ENCODE measurements at places on chromosomes 3 and 15. TPM values are rescaled to one million over a fixed set of nuclear protein-coding genes. Genes with fewer than 3 reads are reported as not detected.
A peak's percentile ranks its signal among the peaks of the same experiment; 100 is the strongest.

CAPN7 gene
- 25.5 TPM for total RNA-seq

CHRM5 gene
- total RNA-seq, result not detected

PGBD4 gene
- total RNA-seq, result 1.4 TPM

GOLGA6D gene
- 0.05 TPM for total RNA-seq

- DNase-seq, result no peak
Measured at GRCh38 chr15:99019558-99020540, 12.3 kb upstream of the PGPEP1L start.

DNA sequence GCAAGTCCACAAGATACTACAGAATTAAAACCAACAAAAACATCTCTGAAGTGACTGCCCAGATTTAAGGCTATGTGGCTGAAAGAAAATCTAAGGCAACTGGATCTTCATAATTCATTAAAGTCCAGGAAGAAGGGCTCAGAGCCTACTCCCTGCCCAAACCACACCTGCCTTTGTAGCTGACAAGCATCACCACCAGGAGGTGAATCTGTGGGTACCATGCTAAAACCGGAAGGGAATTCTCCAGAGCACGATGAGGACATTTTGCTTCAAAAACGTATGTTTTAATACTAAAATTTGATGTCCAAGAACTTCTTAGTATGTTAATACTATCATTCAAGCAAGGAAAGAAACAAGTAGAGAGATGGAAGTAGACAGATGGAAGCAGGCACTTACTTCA, 495.9 kb upstream of the NECTIN3 start:
- no peak for DNase-seq

SAMMSON gene
- under 0.01 TPM for total RNA-seq

DNA sequence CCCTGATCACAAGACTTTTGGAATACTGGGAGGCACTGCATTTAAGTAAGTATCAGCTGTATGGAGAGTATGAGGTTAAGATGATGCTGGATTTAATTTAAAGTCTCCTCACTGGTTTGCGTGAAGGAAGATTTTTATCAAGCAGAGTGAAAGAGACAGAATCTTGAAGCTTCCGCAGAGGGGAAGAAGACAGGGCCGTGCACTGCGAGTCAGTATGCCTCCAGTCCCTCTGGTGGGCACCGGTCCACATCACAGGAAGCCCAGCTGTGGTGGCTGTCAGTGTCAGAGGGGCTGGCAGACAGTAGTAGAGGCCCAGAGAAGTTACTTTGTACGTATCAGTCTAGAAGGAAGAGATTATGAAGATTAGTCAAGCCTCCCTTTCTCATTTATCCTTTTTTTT, 379.0 kb upstream of the TPRG1 start:
- DNase-seq, result no peak

DNA sequence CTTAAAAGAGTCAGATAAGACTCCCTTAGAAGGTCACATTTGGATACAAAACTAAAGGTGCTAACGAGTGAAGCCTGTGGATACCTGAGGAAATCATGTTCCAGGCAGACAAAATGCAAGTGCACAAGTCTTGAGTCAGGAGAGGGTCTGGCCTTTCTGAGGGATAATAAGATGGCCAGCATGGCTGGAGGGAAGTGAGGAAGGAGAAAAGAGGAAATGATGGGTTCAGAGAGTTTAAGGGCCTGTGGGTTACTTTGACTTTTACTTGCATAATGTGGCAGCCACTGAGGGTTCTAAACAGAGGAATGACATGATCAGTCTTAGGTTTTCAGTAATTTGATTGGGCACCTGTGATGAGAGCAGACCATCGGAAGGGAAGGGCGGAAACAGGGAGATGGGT, 3.5 kb upstream of the ROPN1B start:
- DNase-seq, result no peak

CAND2 gene
- total RNA-seq, result 0.42 TPM

SMC4 gene
- total RNA-seq, result 129 TPM

GOLGA8J gene
- total RNA-seq, result 0.05 TPM

GNB4 gene
- 16.1 TPM for total RNA-seq

TEX9 gene
- total RNA-seq, result 5.0 TPM

GRCh38 chr3:157683668-157684067, 180.5 kb upstream of the VEPH1 start:
- no peak for DNase-seq

CGGBP1 gene
- 64.8 TPM for total RNA-seq

DNA sequence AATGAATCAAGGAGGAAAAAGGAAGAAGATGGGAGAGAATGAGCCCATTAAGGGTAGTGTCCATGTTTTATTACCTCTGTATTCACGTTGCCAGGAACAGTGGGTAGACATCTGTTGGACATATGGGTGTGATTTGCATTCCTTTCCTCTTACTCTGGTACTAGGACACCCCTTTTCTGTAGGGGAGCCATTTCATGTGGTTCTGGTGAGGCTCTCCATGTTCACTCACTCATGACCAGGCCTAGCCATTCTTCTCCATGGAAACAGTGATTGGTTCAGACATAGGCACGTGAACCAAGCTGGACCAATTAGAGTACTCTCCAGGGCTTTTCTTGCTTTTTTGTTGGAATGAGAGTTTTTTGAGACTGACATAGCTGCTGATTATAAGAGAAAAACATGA, 39.6 kb upstream of the PDCD6IP start:
- no peak for DNase-seq

CPNE9 gene
- 0.14 TPM for total RNA-seq

- DNase-seq, result no peak
Measured at GRCh38 chr3:148737104-148737530, 39.4 kb downstream of the AGTR1 start.

LMOD3 gene
- total RNA-seq, result 0.14 TPM

PYGO1 gene
- 0.71 TPM for total RNA-seq

DNA sequence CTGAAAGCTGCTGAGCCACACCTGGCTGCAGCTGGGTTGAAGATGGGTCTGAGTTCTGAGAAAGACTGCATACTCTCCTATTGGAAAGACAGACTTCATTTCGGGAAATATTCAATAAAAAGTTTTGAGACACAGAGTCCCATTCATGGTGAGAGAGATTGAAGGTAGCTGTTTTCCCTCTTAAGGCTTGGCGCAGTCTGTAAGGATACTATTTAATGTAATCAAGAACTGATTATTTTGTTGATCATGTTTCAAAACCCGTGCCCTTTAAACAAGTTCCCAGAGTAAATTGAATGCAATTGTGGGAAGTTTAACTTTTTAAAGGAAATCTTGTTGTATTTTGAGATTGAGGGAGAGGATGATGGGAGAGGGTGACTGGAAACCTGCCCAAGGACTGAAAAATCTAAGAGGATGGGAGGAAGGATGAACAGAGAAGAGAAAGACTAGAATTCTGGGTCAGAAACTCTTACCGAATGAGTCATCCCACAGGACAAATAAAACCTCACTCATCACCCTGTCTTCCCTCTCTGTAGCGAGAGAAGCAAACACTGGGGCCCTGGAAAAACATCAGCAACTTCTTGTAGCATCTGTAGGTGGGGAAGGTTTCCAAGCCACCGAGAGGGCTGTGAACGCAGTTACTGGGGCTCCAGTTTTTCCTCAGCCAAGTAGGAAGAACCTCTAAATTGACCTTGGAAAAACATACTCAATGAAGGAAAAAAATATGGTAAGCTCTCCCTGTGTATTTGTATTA, 193.2 kb upstream of the TPRG1 start:
- DNase-seq, result no peak

PPP4R2 gene
- 79.7 TPM for total RNA-seq

DNA sequence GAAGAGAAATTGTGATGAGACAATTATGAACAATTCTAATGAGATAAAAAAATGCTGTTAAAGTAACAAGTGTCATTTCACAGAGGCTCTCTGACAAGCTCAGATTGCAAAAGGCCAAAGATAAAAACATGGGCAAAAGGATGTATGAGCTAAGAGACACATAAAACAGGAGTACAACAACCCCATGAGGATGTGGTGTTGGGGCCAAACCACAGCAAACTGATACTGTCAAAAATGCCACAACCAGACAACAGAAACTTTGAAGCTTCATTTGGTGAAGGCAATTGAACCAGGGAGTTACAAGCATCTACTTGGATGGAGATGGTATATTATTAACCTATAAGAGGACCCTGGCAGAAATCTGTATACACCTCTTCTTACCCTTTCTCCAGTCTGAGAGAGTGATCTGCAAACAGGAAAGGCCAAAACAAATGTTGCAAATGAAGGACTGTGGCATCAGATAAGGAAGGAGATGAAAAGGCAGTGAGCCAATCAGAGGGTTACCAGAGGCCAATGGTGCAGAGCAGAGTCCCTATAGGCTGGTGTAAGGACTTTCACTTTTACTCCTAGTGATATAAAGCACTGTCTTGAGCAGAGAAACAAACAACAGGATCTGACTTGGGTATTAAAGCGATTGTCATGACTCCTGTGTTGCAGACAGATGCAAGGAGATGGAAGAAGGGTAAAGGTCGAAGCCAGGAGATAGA, 659.0 kb downstream of the NTRK3 start:
- no peak for DNase-seq

DNA sequence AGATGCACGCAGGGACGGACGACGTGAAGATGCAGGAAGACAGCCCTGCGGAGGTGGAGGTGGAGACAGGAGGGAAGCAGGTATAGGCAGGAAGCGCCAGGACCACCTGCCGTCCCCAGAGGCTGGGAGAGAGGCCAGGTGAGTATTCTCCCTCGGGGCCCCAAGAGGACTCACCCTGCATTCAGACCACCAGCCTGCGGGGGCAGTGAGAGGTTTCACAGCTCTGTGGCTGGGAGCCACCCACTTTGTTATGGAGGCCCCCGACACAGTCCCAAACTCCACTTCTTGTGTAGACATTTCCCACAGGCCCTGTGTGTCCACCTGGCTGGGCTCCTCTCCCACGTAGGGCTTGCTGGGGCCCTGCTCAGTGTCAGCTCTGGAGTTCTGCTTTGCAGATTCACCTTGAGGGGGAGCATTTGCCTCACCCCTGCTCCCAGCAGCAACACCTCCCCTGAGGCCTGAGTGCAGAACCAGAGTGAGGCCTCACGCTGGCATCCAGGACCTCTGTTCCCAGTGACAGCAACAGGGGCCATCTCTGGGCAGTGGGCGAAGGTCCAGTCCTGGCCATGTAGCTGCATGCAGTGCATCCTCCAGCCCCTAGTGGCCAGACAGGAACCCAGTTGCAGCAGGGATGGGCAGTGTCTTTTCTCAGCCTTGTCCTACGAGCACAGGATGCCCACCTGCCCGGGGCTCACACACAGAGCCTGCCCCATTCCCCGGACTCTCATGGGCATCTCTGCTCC, 119.4 kb upstream of the IQSEC1 start:
- no peak for DNase-seq

DNA sequence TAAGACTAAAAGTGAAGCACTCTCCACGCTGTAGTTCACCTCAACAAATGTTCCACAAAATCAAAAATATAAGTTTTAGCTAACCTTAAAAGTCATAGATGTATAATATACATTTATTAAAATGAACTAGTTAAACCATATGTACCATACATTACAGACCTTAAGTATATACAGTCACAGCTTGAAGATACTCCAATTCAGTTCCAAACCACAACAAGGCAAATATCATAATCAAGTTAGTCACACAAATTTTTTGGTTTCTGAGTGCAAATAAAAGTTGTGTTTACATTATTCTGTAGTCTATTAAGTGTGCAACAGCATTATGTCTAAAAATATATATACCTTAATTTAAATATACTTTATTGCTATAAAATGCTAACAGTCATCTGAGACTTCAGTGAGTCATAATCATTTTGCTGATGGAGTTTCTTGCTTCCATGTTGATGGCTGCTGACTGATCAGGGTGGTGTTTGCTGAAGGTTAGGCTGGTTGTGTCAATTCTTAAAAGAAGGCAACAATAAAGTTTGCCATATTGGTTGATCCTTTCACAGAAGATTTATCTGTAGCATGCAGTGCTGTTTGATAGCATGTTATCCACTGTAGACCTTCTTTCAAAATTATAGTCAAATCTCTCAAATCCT, 736.7 kb downstream of the NSUN3 start:
- no peak for DNase-seq

DNA sequence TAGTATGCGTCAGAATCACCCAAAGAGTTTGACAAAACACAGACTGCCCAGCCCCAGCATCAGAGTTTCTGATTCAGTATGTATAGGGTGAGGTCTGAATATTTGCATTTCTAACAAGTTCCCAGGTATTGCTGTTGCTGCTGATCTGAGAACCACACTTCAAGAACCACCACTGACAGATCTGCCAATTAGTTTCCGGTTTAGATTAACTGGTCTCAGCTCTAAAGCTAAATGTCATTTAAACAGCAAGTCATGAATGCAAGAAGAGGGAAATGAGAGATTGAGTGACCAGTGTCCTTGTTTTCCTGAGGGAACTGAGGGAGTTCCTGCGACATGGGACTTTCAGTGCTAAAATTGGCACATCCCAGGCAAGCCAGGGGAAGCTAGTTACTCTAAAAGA, 305.0 kb downstream of the ZNF385D start:
- DNase-seq, result no peak

GRCh38 chr3:194100856-194101390, 35.0 kb upstream of the HES1 start:
- no peak for DNase-seq

GRCh38 chr3:30934208-30934550, 39.7 kb upstream of the GADL1 start:
- peak; percentile 52 for DNase-seq

PARP15 gene
- 6.8 TPM for total RNA-seq

GRCh38 chr15:82802497-82802896, 3.4 kb downstream of the FSD2 start:
- DNase-seq, result no peak

DNA sequence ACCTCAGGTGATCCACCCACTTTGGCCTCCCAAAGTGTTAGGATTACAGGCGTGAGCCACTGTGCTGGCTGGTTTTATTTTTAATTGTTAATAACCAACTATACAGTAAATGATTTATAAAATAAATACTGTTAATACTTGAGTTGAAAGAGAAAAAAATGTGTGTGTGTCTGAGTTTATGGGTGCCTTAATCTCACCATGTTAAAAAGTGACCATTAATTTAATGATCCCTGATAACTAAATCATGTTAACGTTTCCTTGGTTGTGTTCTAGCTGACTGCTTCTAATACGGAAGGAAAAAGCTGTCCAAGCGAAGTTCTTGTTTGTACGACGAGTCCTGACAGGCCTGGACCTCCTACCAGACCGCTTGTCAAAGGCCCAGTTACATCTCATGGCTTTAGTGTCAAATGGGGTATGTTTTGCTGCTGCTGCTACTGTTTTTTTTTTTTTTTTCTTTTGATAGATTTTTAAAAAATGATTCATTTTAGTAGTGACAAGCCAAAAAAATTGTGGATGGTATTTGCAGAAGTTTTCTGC, 113.5 kb downstream of the GHSR start:
- DNase-seq, result no peak

GRCh38 chr3:139715166-139715565, 37.4 kb upstream of the NMNAT3 start:
- DNase-seq, result no peak

KY gene
- total RNA-seq, result 1.0 TPM

GRCh38 chr3:124439603-124440002, 290.6 kb upstream of the UMPS start:
- DNase-seq, result no peak

MORC1 gene
- 0.05 TPM for total RNA-seq

DNA sequence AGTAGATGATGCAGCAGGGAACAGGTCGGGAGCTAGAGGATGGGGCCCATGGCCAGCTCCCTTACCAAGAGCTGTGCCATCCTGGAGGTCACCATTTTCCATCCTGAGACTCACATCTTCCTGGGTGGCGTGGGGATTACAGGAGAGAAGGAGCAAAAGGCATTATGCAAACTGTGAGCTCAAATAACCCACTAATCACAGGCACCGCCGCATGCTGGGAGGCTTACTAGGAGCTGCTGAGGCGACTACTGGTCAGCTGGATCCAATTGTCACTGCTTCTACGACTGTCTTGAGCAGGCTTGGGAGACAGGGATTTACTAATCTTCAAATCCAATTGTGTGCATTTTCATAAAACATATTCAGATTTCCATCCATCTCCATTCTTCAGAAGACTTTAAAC, 12.5 kb upstream of the KBTBD12 start:
- no peak for DNase-seq

MKRN3 gene
- 2.3 TPM for total RNA-seq

USP13 gene
- 3.6 TPM for total RNA-seq
